ENCODE measurements at places on chromosomes 7 and 10. TPM values are rescaled to one million over a fixed set of nuclear protein-coding genes. Genes with fewer than 3 reads are reported as not detected.

Gene ADCY1
- 0.51 TPM for total RNA-seq

Gene CYP3A7
- 0.12 TPM for total RNA-seq

Gene GDF10
- not detected for total RNA-seq

Gene GJD4
- total RNA-seq, result not detected

Gene SPDYE11
- total RNA-seq, result not detected

Gene DNAH11
- total RNA-seq, result 2.8 TPM

Gene HPSE2
- total RNA-seq, result not detected

Gene UPK3BL1
- 12.1 TPM for total RNA-seq

Gene ADAM12
- total RNA-seq, result 4.3 TPM

Gene SLC39A12
- not detected for total RNA-seq

Gene NUTM2D
- 1.0 TPM for total RNA-seq

Gene TFR2
- total RNA-seq, result 1.1 TPM

Measured in epithelial cell of proximal tubule (primary cell).